ENCODE measurements at places on chromosomes 12 and 14.

- DNase-seq, result no peak
These were observed 3.6 kb upstream of the KRT5 start for GRCh38 chr12:52523824-52524223.

GRCh38 chr14:93731753-93732152, 56.5 kb downstream of the PRIMA1 start:
- no peak for DNase-seq

GRCh38 chr12:49019443-49020324, 1.1 kb upstream of the PRKAG1 start:
- DNase-seq, result peak; percentile 38

GRCh38 chr12:113766131-113766878, 199.8 kb downstream of the RBM19 start:
- DNase-seq, result peak; percentile 34

- no peak for DNase-seq
These were observed 17.5 kb downstream of the CINP start for GRCh38 chr14:102345232-102345631.

GRCh38 chr14:32623300-32624093, 294.4 kb downstream of the AKAP6 start:
- no peak for DNase-seq

GRCh38 chr12:47307680-47308399, 228.1 kb upstream of the AMIGO2 start:
- peak; percentile 68 for DNase-seq

GRCh38 chr12:105561546-105562198, 231.2 kb downstream of the C12orf75 start:
- no peak for DNase-seq

DNA sequence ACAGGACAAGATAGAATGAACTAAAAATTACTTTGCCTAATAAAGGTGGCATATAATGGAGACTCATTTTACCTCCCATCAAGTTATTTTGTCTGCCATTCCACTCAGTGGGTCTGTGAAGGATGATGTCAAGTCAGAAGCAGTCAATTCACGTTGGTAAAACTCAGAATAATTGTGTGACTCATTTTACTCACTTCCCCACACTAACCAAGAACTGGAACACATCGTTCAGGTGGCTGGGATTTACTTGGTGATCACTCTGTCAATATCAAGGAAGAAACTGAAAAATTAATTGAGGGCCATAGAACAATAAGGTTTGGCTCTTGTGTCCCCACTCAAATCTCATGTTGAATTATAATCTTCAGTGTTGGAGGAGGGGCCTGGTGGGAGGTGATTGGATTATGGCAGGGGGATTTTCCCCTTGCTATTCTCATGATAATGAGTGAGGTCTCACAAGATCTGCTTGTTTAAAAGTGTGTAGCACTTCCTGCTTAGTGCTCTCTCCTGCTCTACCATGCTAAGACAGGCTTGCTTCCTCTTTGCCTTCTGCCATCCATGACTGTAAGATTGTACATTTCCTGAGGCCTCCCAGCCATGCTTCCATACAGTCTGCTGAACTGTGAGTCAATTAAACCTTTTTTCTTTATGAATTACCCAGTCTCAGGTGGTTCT, 35.7 kb upstream of the GTF2A1 start:
- DNase-seq, result no peak

DNA sequence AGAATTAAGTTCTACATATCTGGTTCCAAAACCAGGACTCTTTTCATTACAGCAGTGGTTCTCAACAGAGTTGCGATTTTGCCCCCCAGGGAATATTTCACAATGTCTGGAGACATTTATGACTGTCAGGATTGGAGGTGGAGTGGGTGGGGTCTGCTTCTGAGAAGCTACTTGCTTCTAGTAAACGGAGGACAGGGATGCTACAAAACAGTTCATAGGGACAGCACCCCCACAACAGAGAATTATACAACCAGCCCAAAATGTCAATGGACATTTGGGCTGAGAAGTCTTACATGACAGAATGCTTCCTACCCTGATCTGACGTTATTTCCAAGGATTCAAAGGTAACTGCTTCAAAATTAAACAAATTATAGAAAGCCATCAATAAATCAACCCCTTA, 739 bp upstream of the SPATA7 start:
- DNase-seq, result peak; percentile 7

- DNase-seq, result no peak
These were observed 261.4 kb downstream of the GRIN2B start for GRCh38 chr12:13719986-13720385.

GRCh38 chr12:6871052-6871957, 1.8 kb downstream of the SPSB2 start:
- DNase-seq, result peak; percentile 13

DNA sequence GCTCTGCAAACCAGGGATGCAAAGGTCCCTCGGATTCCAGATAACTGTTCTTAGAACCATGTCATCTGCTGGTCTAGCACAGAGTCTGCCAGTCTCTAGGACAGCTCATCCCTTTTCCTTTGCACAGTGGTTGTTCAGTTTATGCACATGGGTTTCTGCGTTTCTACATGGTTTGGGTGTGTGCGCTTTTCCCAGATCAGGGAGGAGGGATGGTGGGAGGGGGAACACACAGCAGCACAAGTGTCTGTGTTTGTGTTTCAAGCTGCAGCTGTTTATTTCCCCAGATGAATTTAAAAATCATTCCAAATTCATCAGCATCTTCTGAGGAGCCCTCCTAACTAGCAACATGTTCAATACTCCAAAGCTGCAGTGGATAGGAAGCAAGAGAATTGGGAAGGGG, 45.4 kb downstream of the ANO2 start:
- DNase-seq, result no peak

GRCh38 chr12:12425001-12425400, 68.1 kb downstream of the BORCS5 start:
- DNase-seq, result no peak

DNA sequence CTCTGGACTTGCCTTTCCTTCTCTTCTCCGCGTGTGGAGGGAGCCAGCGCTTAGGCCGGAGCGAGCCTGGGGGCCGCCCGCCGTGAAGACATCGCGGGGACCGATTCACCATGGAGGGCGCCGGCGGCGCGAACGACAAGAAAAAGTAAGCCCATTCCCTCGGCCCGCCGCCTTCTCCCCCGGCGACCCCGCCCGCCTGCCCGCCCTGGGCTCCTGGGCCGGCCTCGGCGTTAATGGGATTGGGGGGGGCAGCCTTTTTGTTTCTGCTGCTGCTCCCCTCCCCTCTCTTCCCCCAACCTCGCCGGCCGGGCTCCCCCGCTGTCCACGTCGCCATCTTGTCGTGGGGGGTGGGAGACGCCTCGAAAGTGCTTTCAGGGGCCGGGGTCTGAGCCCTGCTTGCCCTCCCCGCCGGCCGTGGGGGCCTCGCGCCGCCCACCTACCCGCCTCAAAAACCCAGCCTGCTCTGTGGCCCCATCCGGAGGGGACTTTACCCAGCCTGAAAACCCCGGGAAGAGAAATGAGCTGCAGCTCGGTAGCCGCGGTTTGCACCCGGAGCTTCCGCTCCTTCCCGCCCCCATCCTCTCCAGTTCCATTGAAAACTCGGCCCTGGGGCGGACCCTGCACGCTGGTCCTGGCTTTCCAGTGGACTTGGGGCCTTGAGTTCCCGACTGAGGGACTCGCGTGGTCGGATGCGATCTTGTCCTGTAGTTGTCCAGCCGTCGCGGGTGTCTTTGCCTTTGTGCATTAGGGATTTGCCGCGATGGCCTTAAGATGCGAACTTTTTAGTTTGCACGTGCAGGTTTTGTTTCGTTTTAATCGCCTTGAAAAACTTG, 598 bp downstream of the HIF1A start:
- peak; percentile 89 for DNase-seq

GRCh38 chr12:20507056-20507455, 138.7 kb downstream of the PDE3A start:
- DNase-seq, result no peak

- DNase-seq, result no peak
These were observed 166.9 kb downstream of the NELL2 start for GRCh38 chr12:44709166-44709565.

DNA sequence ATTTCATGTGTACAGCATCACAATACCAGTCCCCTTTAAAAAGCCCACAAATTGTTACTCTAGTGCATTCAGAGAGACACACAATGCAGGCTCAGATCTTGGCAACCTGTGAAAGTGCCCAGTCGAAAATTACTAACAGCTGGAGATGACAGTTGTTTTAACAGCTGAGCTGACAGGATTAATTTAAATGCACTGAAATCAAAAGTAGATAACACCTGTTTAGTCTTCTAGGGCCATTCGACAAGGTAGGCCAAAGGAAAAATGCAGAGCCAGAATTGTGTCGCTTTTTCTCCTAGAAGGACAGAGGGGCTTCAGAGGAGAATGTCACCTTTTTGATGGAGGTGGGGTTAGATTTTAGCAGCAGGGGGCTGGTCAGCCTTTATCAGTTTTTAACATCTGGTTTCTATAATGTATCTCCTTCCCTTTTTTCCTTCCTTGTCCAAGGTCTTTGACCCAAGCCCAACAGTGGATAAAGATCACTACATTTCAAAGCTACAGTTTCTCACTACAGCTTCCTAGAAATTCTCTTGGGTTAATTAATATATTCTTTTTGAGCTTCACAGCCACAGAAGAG, 139.1 kb downstream of the SOX5 start:
- DNase-seq, result no peak

DNA sequence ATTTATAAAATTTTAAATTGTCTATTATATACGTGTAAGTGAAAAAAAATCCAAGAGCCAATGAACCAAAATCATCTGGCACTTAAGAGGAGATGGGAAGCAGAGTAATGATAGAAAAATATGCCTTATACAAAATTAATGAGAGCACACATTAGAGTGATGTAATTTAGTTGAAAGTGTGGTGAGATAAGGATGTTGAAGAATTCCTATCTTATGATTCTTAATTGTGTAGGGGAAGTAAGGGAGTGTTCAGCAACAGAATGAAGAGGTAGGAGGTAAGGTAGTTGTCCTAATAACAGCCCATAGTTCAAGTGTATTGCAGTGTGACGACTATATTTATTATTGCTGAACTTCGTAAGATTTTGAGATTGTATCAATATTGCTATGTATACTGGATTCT, 843.4 kb upstream of the FLRT2 start:
- no peak for DNase-seq

DNA sequence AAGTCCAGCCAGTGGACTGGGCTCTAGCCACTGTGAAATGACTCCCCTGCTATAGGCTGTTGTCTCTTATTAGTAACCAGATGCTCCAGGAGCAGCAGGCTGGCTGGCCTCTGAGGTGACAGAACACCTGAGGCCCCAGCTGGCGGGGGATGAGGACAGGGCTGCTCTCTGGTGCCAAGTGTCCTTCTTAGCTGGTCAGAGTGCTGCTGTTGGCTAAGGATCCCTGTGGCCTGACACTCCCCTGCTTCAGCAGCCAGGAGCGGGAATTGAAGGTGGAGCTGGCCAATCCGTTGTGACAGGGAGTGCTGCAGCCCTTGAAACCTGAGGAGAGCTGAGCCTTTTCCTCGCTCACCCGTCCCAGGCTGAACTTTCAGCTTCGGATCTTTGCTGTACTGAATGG, 30.7 kb downstream of the TMEM229B start:
- DNase-seq, result peak; percentile 84

GRCh38 chr14:52348776-52349175, 34.7 kb downstream of the PTGER2 start:
- DNase-seq, result no peak

- DNase-seq, result no peak
These were observed 65.2 kb downstream of the SLC16A7 start for GRCh38 chr12:59660921-59661597.

DNA sequence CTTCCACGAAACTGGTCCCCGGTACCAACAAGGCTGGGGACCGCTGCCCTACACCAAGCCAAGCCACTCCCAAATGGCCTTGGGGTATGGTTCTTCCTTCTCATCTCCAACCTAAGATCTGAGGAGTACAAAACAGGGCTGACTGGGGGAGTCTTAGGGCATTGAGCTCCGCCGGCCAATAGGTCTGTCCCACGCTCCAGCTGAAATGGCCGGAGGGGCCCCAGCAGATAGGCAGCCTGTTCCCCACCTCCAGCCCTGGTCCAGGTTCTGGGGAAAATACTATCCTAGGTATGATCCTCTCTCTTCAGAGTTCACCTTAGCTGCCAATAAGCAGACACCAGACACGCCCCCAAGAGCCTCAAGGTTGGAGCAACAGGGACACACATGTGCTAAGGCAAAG, 90.2 kb downstream of the ACTN1 start:
- no peak for DNase-seq

DNA sequence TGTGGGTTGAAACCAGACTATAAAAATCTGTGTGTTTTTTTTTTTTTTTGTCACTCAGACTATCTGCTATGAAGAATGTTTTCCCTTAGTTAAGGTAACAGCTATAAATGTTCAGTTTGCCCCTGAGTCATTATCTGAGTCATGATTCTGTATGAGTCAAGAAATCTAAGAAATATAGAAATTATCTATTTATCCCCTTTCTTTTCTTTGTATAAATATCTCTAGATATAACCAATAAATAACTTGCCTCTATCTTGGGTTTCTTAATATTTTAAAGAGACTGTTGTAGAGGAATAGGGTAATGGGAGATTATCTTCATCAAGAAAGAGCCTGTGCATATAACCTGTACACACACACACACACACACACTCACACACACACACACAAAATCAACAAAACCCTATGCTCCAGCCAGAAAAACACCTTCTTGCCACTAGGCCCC, 161.7 kb upstream of the EEA1 start:
- no peak for DNase-seq

DNA sequence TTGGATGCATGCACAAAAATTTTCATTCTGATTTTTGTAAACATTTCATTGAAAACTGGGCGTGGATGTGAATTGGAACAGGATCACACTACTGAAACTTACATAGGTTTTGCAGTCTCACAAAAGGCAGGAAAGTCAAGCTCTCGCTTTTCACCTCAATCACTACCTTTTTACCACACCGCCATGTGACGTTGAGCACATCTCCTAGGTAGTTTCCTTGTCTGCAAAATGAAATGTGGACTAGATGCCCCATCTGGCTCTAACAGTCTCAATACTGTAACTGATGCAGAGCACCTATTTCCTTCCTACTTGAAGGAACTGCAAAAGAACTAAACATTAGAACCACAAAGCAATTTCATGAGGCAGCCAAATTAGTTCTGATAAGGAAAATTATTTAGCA, 4.4 kb upstream of the YY1 start:
- no peak for DNase-seq

- DNase-seq, result no peak
These were observed 22.1 kb downstream of the RTL1 start for GRCh38 chr14:100881211-100882025.

- no peak for DNase-seq
These were observed 41.9 kb downstream of the DIP2B start for GRCh38 chr12:50546441-50547318.

GRCh38 chr12:78209846-78210505, 379.3 kb downstream of the NAV3 start:
- DNase-seq, result no peak

DNA sequence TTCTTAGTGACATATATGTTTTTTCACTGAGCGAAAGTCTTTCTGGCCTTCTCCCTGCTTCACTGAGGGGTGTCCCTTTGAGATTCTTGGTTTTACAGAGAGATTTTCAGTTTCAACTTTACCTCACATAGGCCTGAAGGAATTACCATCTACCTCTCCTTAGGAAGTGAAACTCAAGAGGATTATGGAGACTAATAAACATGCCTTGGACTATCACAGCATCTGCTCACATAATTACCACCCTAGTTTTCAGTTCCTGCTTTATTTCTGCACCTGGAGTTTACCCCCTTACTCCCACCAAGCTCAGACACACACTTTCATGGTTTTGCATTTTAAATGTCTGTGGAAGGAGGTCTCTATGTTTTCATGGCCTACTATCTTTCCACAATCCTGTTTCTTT, 118.3 kb upstream of the SCAF11 start:
- DNase-seq, result no peak
